ENCODE measurements at places on chromosomes 6 and 20.
A peak's percentile ranks its signal among the peaks of the same experiment; 100 is the strongest.

- no peak for DNase-seq
These were observed 41.0 kb upstream of the RAB23 start for GRCh38 chr6:57262901-57263694.

DNA sequence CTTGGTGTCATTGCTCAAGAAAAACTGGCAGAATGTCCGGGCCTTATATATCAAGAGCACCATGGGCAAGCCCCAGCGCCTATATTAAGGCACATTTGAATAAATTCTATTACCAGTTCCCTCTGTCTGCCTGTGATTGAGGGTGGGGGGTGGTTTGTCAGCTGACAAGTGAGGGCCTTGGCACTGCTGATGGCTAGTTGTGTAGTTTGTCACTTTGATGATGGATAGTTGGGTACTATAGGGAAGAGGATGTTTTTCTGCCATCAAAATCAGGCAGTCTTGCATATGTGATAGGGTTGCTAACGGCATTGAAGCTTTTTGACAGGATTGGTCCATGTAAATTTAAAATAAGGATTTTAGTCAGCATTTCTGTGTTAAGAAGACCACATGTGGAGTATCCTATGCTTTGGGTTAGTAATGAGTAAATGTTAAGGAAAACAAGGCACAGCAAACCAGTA is 2.5 kb downstream of the RPL10A start:
- DNase-seq: no peak

GRCh38 chr20:2128542-2128941 is 26.9 kb downstream of the STK35 start:
- DNase-seq: no peak

GRCh38 chr6:145731447-145731846 is 3.9 kb downstream of the EPM2A start:
- no peak for DNase-seq

GRCh38 chr20:40547483-40548091 is 141.4 kb downstream of the MAFB start:
- DNase-seq: no peak

- DNase-seq: no peak
These were observed 57.5 kb downstream of the ILRUN start for GRCh38 chr6:34638834-34639736.

DNA sequence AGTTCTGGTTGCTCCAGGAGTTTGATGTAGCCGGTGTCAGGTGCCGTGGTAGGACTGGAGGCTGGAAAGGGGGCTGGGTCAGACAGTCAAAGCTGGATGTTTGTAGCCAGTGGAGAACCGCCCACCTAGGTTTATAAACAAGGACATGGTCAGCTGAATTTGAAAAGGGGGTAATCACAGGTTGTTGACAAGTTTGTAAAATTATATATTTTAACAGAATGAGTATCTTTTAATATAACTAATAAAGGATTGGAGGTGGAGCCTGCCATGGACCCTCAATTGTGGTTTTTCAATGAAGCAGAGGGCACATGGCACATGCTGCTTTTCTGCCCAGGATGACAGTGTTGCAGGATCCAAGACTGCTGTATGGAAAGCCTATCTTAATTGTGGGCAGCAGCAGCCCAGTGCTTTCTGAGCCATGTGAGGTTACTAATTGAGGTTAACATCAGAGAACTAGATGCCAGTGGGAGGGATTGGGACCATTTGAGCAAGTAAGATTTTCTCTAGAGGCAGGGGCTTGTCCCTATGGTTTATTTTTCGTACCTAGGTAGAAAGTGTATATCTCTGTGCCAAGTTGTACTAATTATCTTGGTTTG is 9.7 kb downstream of the HECA start:
- no peak for DNase-seq

DNA sequence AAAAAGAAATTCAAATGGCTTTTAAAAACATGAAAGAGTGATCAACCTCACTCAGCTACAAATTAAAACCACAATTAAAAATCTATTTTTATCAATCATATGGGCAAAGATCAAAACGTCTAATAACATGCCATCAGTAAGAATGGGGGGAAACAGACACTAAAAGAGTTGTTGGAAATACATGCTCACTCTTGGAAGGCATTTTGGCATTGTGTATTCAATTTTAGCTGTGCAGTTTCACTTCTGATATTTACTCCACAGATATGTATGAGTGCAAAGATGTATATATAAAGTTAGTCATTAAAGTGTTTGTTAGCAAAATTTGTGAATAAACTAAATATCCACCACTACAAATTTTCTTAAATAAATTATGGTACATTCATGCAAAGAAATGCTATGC is 112.3 kb upstream of the TOP1 start:
- DNase-seq: no peak

- DNase-seq: no peak
These were observed 17.9 kb downstream of the PERP start for GRCh38 chr6:138089325-138089724.

DNA sequence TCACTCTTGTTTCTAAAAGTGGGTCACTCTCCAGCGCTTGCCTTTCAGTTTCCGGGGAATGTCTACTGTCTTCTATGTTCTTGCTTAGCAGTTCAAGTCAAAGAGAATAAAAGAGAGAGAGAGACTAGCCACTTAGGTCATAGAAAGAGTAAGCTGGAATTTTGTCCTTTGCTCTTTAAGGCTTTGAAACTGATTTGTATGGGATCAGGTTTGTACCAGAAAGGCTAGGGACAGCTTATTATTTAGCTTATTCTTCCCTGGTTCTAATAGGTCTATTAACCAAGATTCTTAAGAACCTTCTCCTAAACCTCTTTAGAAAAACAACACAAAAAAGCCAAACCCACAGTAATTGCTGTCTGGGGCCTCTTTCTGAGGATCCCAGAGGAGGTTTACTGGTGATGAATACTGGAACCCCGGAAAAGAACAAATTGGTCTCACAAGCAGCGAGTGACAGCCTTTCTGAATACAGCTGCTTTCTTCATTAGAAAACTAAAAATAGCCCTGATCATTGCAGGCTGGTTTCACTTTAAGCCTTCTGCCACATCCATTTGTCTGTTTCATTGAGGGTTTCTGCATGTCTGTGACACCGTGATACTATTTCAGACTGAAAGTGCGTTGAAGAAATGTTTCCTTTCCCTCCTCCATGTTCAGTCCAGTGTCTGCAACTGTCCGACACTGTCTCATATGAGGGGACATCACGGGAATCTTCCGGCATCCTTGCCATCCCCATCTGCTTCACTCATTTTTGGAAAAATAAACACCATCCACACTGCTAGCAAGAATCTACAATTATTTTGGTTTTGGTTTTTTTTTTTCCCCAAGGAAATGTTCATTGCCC is 75.1 kb upstream of the ATXN1 start:
- no peak for DNase-seq

DNA sequence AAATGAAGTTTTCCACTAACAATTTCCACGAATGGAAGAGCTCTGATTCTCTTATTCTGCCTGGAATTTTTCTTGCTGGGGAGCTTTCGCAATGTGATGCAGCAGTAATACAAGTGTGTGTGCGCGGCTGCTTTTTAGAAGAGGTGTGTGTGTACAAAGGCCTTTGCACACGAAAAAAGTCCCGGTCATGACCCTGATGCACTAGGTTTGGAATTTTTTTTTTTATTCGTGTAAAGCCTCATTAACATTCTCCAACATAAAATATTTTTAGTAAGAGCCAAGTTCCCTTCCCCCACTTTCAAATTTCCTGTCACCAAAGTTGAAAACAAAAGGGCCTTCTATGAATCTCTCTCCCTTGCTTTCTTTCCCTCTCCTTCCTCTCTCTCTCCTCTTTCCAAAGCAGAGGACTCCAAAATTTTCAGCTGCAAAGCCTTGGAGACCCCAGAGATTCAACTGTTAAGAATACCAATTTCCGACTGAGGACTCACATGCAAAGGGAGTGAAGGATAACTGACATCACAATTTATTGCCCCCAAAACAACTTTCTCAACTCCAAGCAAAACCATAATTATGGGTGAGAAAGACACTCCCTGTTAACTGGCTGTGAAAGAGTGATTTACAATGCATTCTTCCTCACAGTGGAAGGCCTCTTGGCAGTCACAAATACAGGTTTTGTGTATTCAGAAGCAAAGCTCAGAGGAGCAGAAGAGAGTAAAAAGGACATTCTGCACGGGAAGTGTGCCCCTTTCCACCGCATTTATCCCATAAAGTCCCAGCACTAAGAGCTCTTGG is 421.2 kb upstream of the JARID2 start:
- no peak for DNase-seq

- DNase-seq: peak; percentile 98
These were observed 125.9 kb downstream of the CDK19 start for GRCh38 chr6:110689275-110689935.

GRCh38 chr6:71395731-71396409 is 107.3 kb downstream of the OGFRL1 start:
- DNase-seq: peak; percentile 63

DNA sequence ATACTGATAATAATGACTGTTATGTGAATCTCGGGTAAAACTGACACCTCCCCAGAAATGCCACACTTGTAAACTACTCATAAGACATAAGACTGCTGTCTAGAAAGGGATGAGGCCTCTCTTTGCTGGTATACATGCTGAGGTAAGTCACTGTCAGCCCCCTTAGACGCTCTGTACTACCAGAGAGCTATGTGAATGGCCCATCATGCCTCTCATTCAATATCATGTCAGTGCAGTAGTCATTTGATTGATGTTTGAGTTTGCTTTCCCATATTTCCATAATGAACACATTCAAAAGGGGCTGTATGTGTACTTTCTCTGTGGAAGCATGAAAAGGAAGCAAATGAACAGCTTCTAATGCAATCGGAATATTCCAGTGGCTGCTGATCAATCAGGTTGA is 119.4 kb upstream of the AGPAT4 start:
- DNase-seq: no peak

DNA sequence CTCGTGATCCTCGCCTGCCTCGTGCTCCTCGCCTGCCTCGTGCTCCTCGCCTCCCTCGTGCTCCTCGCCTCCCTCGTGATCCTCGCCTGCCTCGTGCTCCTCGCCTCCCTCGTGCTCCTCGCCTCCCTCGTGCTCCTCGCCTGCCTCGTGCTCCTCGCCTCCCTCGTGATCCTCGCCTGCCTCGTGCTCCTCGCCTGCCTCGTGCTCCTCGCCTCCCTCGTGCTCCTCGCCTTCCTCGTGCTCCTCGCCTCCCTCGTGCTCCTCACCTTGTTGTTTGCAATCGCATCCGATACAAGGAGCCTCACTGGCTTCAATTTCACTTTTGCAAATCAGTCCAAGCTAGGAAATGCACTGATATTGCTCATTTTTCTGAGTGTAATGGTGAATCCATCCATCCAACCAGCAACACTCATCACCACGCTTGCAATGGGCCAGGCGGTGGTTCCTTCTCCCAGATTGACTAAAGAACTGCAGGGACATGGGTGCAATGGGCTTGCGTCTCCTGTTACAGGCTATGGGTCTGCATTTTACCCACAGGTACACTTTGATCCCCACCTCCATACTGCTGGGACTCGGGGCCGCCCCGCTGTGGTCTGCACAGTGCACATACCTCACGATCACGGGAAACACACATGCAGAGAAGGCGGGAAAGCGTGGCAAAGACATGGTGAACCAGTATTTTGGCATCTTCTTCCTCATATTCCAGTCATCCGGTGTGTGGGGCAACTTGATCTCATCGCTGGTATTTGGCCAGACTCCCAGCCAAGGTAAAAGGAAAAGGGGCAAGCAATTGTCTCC is 4.6 kb downstream of the UNC93A start:
- no peak for DNase-seq

- no peak for DNase-seq
These were observed 61.6 kb downstream of the ALDH8A1 start for GRCh38 chr6:134888316-134888715.

GRCh38 chr6:28980137-28980851 is 24.8 kb downstream of the ZNF311 start:
- DNase-seq: no peak

- no peak for DNase-seq
These were observed 93.7 kb downstream of the TULP4 start for GRCh38 chr6:158405933-158406332.

DNA sequence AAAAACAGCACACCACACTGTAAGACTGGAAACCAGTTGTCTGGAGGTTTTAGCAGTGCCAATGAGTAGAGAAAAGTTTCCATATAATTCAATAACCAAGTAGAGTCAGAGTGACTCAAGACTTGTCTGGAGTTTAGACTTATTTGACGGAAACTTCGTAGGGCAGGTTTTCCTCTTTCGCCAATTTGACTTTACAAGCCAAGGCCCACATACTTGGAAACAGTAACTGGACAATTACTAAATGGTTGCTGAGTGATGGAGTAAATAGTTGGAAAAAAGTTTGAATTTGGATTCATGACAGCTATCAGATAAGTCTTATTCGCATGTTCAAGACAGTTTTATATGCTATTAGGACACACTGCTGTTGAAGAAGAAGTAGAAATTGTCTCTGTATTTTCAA is 48.1 kb upstream of the CTAGE9 start:
- DNase-seq: no peak

GRCh38 chr6:32215617-32216016 is 8.2 kb downstream of the NOTCH4 start:
- DNase-seq: no peak

DNA sequence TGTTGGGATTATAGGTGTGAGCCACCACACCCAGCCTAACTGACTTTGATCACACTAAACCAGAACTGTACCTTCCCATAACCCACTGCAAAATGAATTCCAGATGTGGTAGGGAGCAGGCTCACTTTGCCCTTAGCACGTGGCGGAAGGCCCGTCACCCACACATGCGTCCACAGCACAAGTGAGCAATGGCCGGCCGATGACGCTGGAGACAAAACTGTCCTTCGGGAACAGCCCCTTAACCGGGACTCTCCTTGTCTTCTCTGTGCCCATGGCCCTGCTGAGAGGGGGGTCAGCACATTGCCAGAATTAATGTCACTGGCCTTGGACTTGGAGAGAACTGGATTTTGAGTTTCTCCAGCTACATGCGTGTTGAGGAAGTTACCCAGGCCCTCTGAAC is 107.2 kb downstream of the TOX2 start:
- DNase-seq: no peak

DNA sequence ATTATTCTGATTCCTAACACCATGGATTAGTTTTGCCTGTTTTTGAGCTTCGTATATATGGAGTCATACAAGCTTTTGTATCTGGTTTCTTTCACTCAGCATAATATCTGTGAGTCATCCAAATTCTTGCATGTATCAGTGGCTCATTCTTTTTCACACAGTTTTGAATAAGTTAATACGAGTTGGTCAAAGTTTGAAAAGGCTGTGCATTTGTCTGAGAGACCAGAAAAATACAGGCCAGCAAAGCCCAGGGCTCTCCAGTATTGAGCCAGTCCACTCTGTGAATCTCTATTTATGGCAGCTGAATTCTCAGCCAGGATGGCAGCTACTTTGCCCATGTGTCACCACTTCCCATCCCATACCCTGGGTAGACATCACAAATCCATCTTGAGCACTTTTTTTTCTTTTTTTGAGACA is 7.2 kb upstream of the CHMP4B start:
- no peak for DNase-seq

- DNase-seq: no peak
These were observed 86.2 kb upstream of the BEND6 start for GRCh38 chr6:56868687-56869086.

DNA sequence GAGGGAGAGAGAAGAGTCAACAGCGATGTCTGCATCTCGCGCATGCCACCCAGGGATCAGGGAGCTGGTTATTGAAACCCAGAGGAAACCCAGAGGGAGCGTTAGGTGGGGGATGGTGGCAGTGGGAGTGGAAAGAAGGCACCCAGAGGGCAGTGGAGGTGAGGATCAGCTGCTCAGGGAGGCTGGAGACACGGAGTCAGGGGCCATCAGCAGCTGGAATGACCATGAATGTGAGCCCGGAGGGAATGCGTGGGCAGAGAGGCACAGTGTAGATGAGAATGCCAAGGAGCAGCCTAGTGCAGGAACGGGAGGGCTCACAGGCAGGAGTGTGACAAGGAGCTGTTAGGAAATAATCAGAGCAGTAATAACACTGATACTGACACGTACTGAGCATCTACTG is 36.2 kb downstream of the RSPO4 start:
- no peak for DNase-seq
